Activated naive CD8-positive, alpha-beta T cell treated with anti-CD3 and anti-CD28 coated beads for 36 hours (primary cell): ENCODE measurements at places on chromosomes 2 and 18. TPM values are rescaled to one million over a fixed set of nuclear protein-coding genes. Genes with fewer than 3 reads are reported as not detected.

- no peak for DNase-seq
Measured at GRCh38 chr2:180040146-180040925, 33.2 kb upstream of the CWC22 start.

- no peak for DNase-seq
Measured at GRCh38 chr18:62449490-62450104, 73.2 kb upstream of the ZCCHC2 start.

GRCh38 chr2:202643012-202643858 lies 8.5 kb downstream of the FAM117B start:
- DNase-seq = no peak

DNA sequence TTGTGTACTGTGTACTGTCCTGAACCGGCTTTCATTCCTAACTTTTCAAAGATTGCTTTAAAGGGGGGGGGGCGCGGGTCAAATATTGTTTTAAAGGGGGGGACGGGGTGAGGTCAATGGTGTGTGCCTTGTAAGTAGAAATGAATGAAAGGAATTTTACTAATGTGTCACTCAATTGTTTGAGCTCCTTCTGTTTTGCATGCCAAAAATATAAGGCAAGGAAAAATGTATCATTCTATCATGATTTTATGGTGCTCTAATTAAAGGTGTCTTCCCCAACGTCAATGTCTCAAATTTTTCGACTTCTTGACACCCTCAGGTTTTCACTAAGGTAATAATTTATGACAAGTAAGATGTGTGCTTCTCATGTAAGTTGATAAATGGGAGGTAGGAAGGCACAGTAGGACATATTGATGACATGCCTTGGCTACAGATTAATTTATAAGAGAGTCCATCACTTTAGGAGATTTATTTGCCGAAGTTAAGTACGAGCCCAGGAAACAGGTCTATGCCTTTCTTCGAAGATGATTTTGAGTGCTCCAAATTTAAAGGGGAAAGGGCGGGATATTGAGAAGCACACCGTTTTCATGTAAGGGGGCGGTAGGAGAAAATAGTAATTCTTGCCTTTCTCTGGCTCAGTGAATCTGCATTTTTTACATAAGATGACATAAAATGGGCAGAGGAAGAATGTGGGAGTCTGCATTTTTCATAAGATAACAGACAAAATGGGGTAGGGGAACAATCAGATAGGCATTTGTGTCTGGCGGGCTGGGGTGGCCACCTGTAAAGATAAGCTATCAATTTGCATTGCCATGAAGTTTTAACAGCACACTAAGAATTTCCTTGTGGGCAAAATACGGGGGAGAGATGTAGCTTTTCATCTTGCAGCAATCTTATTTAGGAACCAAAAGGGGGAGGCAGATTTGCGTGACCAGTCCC lies 1.2 kb upstream of the TRAPPC8 start:
- DNase-seq = no peak

RAB27B gene
- not detected for total RNA-seq

MLPH gene
- total RNA-seq = not detected

AKAIN1 gene
- not detected for total RNA-seq

C2orf72 gene
- total RNA-seq = 2.4 TPM

ADRA2B gene
- total RNA-seq = 0.29 TPM

RSAD2 gene
- total RNA-seq = 10.0 TPM

ATOH8 gene
- total RNA-seq = not detected
